Activated CD4-positive, alpha-beta T cell treated with anti-CD3 and anti-CD28 coated beads for 36 hours (primary cell): ENCODE measurements at places on chromosomes 1 and 21. TPM values are rescaled to one million over a fixed set of nuclear protein-coding genes. Genes with fewer than 3 reads are reported as not detected.

DNA sequence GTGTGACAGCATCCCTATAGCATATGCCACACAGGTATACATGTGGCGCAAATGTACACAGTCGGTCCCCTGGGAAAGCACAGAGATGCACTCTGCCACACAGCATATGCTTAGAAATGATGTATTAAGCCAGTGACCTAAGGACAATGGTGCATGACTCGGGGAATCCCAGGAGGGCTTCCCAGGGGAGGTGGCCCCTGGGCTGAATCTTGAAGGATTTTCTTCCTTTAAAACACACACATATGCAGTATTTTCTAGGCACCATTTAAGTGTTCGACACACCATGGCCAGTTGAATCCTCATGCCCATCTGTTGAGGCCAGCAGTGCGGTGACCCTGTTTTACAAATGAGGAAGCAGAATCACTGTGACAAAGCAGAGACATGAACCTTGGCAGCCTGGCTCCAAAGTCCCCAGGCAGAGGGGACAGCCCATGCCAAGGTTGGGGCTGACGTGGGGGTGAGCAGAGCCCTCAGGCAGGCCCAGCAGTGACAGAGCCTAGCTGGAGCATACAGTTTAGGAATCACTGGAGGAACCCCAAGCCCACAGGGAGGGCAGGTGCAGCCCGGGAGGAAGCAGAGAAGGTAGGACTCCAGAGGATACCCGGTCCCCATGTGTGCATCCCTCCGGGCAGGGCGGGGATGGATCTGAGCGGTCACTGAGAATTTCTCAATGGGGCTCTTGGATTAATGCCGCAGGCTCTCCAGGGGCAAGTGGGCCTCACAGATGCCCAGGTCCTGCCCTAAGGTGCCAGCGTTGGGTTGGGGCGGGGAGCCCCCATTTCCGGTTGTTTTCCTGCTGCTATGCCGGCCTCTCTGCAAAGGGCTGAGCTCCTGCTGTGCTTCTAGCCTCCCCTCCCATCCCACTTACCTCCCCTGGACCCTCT, 28.4 kb downstream of the WNT3A start:
- peaks cover 31% of the 10 kb centered on the region for H3K27me3 ChIP-seq
- H3K36me3 ChIP-seq, result no peaks in the 10 kb centered on the region
- no peak overlapping the region for H3K4me3 ChIP-seq
- no peak for DNase-seq
- H3K4me1 ChIP-seq, result no peaks in the 10 kb centered on the region

The RBM11 gene
- total RNA-seq, result 5.1 TPM

The TCHH gene
- 0.05 TPM for total RNA-seq

DNA sequence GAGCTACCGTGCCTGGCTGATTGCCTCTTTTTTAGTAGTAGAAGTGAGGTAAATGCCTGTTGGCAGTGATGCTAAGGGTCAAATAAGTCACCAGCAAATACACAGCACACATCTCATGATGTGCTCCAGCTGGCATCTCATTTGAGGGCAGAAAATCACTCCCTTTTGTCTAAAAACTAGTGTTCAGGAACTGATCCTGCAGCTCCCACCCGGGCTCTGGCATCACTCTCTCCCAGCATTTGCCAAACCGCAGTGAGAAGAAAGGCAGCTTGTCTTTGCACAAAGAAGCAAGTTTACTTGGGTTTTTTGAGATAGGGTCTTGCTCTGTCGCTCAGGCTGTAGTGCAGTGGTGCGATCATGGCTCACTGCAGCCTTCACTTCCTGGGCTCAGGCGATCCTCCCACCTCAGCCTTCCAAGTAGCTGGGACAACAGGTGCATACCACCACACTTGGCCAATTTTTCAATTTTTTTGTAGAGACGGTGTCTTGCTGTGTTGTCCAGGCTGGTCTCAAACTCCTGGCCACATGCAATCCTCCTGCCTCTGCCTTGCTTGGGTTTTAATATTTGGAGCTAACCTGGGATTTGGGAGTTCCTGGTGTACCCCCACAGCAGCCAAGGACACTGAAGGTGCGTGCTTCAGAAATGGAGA, 4.1 kb downstream of the RBP7 start:
- no peak overlapping the region for H3K4me3 ChIP-seq
- no peak overlapping the region for H3K27ac ChIP-seq
- H3K4me1 ChIP-seq, result peaks cover 4% of the 10 kb centered on the region
- H3K36me3 ChIP-seq, result no peaks in the 10 kb centered on the region
- H3K27me3 ChIP-seq, result peaks cover 21% of the 10 kb centered on the region

DNA sequence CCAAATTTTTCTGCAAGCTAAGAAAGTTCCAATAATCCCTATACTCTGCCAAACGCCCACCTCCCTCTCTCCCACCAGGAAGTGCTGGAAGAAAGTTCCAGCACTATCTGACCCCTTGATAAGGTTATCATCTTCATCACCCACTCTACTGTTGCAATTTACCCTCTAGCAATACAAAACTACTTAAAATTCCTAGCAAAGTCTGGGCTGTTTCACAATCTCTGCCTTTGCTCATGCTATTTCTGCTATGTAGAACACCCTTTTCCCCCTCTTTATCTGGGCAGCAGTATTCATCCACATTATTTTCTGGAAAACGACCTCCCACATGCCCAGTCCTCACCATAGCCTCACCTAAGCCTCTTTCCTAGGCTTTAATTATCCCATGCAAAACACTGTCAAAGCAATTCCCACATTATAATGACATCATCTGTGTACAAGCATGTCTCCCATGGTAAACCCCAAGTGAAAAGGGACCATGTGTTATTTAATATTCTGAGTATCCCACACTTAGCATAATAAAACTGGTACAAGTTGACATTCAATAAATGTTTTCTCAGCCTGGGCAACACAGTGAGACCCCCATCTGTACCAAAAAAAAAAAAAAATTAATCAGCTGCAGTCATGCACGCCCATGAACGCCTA, 12.0 kb downstream of the F11R start:
- H3K4me1 ChIP-seq, result peaks cover 23% of the 10 kb centered on the region
- no peaks in the 10 kb centered on the region for H3K27me3 ChIP-seq
- H3K36me3 ChIP-seq, result no peaks in the 10 kb centered on the region
- no peak for DNase-seq
